Upper lobe of left lung (tissue), 6 donors: ENCODE measurements at places on chromosomes 1 and 21.

- DNase-seq = no peak
Measured at GRCh38 chr21:36381841-36382589, 3.2 kb upstream of the CHAF1B start.

DNA sequence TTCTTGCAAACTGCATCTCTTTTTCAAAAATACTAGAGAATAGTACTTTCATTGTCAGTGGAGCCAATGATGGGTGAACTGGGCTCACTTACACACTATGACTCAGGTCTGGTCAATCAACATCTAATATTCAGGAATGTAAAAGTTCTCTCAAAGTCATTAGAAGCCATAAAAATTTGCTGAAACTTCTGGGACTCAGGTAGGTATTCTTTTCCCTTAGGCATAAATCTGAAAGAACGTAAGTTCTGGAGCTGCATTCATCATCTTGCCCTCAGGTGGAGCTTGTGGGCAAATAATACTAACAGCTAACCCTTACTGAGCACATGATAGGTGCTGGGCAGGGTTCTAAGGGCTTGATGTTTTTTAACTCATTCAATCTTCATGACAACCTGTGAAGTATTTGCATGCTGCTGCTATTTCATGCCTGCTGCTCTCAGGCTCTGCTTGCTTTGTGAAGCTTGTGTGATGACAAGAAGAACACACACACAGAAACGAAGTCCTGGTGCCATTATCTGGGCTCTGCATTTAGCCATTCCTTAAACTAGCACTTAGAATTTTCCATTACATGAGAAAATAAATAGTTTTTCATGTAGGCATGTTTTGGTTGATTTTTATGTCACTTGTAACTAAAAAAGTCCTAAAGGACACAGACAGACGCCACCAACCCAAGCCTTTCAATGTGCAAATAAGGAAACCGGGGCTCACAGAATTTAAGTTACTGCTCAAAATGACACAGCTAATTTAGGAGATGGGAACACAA is 394.2 kb upstream of the LYPLAL1 start:
- no peak for DNase-seq

DNA sequence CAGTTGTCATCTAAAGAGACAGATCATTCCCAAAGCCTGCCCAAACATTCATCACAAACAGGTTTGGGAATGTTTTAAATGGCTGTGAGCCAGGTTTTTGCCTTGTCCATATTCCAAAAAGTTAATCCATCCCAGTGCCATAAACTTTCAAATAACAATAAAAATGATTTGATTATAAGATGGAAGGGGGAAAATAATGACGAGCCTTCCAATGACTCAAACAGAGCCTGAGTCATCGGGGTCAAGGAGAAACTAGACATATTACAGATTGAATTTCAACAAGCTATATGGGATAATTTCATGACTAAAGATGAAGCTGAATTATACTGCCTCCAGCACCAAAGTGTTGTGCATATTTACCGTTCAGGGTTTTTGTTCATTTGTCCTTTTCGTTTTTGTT is 195.8 kb upstream of the PKN2 start:
- no peak for DNase-seq

GRCh38 chr1:156811168-156811567 is 5.5 kb downstream of the SH2D2A start:
- no peak for DNase-seq
